Stimulated activated CD4-positive, alpha-beta T cell treated with anti-CD3 and anti-CD28 coated beads, Interleukin-1b, Interleukin-23, amount 100 ng/mL, for 4 hours (primary cell): ENCODE measurements at places on chromosomes 5 and 9.

DNA sequence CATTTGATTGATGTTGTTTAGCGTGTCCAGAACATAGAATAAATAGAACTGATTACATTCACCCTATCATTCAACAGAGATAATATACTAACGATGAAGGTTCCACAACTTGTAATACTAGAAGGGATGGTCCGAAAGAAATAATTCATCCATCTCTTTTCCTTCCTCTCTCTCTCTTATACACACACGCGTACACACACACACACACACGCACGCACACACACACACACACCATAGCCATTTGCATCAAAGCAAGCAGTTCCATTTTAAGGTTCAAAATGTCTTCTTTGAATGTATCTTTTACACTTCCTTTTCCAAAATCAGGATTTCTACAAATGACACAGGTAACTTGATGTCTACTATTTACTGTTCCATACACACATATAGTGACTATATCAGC, 887 bp downstream of the GDA start:
- DNase-seq: no peak

- no peak for DNase-seq
Observed at GRCh38 chr5:171525085-171525484, 105.6 kb downstream of the FGF18 start.

DNA sequence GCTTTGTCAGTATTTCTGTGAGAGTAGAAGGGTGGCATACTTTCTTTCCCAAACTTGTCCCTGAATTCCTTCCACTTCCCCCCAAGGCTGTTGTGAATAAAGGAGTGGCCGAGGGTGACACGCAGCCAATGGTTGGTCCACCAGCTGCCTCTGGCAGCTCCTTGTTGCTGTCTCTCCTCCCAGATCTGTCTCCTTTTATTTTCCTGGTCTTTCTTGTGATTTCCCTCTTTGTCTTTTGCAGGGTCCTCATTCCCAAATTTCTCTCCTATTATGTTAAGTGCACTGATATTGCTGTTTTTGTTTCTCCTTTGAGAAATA, 137.5 kb upstream of the HMHB1 start:
- no peak for DNase-seq

GRCh38 chr9:92620845-92621244, 49.1 kb downstream of the IPPK start:
- DNase-seq: no peak

DNA sequence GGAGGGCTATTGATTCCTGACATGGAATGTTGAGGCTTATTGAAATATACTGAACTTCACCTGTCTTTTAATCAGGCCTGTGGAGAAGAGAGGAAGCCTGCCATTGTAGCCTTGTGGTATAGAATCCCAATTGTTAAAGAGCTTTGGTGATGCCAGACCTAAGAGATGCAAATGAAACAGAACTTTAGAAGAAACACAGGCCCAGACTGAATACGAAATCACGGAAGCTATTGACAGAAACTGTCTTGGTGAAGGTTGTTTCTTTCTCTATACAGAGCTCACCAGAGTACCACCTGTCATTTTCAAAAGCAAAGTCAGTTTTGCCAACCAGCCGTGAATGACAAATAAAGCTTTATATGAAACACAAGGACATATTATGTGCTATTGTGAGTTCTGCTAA, 660.3 kb downstream of the ISL1 start:
- DNase-seq: no peak
